ENCODE measurements at places on chromosomes 7 and 10.

DNA sequence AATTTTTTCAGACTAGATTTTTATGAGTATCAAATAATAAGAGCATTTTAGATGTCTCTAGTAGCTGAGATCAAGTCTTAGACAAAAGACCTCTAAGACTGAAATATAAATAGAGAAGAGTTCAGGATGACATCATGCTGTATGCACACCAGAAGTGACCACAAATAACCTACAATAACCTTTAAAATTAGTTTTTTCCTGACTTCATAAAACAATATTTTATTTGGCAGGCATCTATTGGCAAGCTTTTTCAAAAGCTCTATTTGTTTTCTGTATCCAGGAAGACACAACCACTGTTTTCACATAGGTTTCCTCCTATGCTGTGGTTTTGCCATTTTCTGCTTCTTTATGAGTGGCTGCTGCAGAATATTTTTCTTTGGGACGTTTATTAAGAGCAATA, 359.1 kb downstream of the CRPPA start:
- DNase-seq = no peak

GRCh38 chr10:37476285-37476684, 350.9 kb downstream of the ANKRD30A start:
- DNase-seq = no peak

- DNase-seq = no peak
These were observed 12.1 kb upstream of the KPNA7 start for GRCh38 chr7:99219985-99220384.

GRCh38 chr7:92725161-92725925, 111.0 kb downstream of the CDK6 start:
- no peak for DNase-seq

DNA sequence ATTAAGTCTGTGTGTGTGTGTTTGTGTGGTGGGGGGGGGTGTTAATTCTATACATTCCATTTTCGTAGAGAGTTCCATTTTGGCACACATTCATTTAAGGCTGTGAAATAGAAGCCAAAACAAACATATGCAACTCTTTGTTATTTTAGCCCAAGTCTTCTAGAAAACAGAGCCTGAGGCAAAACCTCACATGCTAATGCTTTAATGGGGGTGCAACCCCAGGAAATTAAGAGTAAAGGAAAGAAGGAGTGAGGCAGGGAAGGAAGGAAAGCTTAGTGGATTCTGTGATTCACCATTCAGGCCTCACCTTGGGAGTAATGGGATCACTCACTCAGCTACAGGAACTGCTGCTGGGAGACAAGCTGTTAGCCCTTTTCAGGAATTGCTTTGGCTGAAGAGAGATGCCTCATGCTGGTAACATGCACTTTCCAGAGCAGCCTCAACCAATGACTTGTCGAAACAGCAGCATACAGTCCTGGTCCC, 73.0 kb upstream of the CTTNBP2 start:
- DNase-seq = no peak

DNA sequence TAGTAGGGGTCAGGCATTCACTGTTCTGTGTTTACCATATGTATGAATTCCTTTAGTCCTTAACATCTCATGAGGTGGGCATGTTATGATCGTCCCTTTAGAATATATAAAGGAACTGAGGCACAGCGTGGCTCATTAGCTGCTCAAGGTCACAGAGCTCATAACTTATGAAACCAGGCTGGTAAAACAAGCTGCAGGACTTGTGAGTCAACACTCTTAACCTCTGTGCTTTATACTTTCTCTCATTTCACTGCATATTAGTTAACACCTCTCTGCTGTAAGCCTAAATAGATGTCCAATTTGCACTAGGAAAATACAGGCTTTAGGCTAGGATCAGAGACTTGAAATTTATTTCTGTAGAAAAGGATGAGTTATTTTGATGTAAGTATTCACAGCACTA, 180.3 kb upstream of the HDAC9 start:
- no peak for DNase-seq

DNA sequence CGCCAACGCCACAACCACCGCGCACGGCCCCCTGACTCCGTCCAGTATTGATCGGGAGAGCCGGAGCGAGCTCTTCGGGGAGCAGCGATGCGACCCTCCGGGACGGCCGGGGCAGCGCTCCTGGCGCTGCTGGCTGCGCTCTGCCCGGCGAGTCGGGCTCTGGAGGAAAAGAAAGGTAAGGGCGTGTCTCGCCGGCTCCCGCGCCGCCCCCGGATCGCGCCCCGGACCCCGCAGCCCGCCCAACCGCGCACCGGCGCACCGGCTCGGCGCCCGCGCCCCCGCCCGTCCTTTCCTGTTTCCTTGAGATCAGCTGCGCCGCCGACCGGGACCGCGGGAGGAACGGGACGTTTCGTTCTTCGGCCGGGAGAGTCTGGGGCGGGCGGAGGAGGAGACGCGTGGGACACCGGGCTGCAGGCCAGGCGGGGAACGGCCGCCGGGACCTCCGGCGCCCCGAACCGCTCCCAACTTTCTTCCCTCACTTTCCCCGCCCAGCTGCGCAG, 424 bp downstream of the EGFR start:
- DNase-seq = no peak

GRCh38 chr7:14738086-14738485, 164.5 kb downstream of the DGKB start:
- no peak for DNase-seq

DNA sequence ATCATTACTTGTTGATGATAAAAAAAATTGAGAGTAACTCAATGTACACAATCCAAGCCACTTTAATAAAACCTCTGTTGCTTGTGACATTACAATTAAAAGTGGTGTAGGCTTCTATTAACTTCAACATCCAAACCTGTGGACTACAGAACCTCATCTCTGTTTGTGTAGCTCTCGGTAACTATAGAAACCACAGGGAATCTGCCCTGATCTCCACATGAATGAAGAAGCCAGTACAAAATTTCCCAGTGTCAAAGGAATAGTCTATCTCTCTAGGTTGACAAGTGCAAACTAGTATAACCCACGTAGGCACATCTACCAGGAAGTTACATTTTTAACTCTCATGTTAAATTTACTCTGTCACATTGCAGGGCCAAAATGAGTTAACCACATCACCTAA, 204.3 kb downstream of the CHCHD3 start:
- no peak for DNase-seq

GRCh38 chr7:148914208-148914777, 30.2 kb upstream of the EZH2 start:
- DNase-seq = peak; percentile 51

DNA sequence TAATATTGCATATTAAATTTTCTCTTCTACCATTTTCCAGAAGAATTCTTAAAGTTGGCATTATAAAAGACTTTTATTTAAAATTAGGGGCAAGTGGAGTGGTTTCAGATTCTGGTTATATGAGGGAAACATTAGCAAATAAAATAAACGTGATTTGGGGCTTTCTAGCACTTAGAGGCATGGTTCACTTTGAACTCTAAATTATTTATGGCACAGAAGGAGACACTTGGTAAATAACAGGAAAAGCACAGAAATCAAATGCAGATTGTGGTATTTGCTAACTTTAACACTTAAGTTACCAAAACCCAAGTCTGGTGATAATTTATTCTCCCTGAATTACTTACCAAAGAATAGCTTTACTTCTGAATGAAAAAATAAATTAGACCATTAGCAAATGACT, 134.5 kb upstream of the ETV1 start:
- no peak for DNase-seq

DNA sequence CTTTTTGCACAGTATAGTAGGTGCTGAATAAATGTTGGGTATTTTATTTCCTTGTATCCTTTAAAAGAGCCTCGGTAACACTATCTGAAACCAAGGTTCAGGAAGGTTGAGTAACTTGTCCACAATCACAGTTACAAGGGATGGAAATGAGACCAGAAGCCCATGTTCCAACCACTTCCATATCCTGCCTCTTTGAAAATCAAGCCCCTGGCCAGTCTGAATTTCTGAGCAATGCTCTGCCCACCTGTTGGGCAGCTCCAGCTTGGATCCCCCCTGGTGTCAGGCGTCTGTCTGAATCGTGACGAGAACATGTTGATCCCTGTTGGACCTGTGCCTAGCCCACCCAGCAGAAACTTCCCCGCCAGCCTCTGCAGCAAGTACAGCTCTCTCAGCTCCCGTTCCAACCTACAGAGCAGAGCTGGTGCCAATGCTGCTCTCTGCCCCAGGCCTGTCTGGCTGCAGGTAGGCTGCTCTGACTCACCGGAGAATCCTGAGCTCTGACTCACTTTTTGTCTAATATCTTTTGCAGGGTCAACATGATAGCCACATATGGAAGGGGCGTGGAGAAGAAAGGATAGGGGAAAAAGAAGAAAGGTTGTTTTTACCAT, 595.5 kb downstream of the INHBA start:
- no peak for DNase-seq

DNA sequence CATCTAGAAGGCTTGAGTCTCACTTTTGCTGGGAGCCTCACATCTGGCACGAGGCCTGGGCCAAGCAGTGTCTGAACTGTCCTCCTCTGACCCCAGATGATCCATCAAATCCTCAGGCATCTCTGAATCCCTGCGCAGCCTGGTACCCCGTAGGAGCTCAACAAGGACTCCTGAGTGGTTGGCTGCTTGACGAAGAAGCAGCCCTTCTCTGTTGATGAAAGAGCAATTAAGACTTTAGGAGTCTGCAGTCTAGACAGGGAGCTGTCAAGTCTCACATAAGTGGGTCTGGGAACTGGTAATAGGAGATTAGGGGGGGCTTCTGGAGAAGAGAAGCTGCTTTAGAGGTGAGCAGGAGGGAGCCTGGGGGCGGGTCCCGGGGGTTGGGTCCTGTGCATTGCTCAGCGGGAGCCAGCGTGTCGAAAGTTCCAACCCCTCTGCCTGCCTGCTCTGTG, 326.0 kb downstream of the RPS24 start:
- no peak for DNase-seq

DNA sequence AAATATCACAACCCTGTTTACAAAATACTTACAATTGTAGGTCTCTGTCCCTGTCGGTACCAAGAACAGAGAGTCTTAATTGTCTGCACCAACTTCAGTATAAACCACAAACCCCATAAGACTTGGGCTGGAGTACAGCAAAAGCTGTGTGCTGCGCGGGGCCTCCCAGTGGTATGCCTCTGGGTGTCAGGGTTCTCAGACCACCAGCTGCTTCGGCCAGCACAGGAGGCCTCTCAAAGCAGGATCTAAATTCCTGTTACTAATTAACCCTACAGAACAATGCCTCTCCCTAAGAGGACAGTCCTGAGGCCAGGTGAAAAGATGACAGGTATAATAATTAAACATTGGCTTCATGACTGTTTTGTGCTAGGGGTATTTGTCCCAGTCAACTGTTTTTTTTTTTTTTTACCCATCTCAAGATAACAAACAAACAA, 957 bp upstream of the SVIL start:
- no peak for DNase-seq

- DNase-seq = no peak
These were observed at the start of gene EPHA1 for GRCh38 chr7:143408686-143409561. EPHA1 (minus strand) TSS chr7:143408856; CDS start chr7:143408805, 51 bp downstream.

DNA sequence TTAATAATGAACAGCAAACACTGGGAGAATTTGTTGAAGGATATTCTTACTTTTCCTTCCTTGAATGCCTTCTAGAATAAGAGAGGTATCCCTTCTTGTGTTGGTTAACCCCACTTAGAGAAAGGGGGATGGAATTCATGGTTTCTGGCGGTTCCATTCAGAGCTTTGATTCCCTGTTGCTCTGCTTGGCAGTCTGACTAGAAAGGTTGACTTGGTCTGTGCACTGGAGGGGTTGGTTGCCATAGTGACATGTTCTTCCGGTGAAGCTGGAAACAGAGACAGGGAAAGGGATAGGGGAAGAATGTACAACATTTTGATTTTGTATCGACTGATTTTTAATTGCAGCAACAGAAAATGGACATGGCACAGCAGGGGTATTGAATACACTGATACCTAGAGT, 2.5 kb downstream of the TMEM178B start:
- no peak for DNase-seq

DNA sequence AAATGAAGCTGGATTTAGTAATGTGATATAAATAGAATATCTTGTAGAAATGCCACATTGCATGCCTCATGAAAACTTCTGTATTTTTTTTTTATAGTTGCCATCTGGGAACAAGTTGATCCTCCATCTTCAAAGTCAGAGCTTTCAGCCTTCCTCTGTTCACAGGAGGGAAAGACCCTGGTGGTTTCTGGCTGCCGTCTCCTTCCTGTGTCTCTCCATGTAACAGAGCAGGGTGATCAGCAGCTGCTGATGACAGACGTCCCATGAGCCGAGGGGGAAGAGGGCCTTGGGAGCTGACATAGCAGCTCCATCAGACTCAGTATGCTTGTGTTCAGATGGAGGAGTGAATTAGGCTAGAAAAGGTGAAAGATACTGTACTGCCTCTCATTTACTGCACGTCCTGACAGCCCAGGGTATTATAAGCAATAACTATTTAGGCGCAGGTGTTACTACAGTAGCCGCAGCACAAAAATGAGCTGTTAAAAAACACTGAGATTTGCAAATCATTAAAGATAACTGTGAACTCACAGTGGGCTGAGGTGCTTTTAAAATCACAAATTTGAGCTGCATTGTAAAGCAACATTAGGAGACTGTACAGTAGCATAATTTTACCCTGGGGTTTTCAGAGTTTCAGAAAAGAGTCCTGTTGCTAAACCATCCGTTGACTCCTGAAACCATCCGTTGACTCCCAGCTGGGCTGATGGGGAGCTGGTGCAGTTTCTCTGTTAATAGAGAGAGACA, 103.3 kb downstream of the CFAP58 start:
- DNase-seq = no peak

DNA sequence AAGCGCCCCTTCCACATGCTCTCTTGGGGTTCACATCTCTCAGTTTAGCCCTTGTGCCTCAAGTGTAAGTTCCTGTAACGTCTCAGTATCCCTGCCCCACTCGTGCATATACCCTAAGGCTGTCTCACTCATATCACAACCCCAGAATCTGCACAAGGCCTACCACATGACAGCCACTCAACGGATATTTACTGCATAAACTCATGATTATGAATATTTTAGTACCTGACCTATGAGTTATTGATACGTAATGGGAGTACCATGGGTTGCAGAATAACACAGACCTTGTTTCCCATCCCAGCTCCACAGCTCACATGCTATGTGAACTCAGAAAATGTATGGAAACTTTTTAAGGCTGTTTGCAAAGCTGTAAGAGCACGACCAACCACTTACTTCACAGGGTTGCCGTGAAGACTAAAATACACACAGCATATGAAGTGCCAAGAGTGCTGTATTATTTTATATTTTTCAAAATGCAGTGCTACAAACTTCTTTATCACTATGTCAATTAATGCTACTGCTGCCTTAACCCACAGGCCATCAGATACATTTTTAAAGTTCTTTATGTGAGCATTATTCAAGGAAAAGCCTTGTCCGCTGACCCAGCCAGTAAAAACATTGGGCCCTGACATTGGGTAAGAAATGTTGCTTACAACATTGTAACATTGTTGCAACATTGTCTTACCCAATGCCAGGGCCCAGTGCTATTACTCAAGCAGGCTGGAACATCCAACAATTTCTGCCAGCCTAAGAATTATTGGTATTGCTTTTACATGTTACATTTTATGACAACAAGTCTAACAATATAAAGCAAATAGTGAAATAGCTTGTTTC, 97.2 kb downstream of the JAZF1 start:
- no peak for DNase-seq

GRCh38 chr7:129780974-129781927, 169.7 kb downstream of the NRF1 start:
- DNase-seq = no peak

Data from activated CD4-positive, CD25-positive, alpha-beta regulatory T cell treated with anti-CD3 and anti-CD28 coated beads, Interleukin-2, amount 50 U/mL, for 72 hours (primary cell).